ENCODE measurements at places on chromosomes 16 and 17. TPM values are rescaled to one million over a fixed set of nuclear protein-coding genes. Genes with fewer than 3 reads are reported as not detected.
A peak's percentile ranks its signal among the peaks of the same experiment; 100 is the strongest.

DNA sequence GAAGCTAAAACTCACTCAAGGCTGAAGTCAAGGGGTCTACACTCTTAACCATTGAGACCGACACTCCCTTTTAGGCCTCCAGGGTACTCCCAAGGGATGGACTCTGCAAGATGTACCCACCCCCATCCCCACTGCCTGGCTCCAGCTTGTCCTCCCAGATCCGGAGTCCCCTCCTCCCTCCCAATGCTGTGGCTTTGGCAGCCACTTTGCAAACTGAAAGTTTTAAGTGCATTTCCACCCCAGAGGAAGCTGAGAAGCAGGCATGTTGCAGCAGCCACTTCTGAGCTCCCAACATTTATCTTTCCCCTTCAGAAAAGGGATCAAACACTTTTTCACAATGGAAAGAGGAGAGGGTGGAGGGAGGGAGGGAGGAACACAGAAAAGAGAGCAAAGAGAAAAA, 115.2 kb downstream of the COPRS start:
- H3K27me3 ChIP-seq: no peaks in the 10 kb centered on the region
- no peak for DNase-seq
- no peaks in the 10 kb centered on the region for H3K4me1 ChIP-seq
- H3K36me3 ChIP-seq: no peaks in the 10 kb centered on the region

DNA sequence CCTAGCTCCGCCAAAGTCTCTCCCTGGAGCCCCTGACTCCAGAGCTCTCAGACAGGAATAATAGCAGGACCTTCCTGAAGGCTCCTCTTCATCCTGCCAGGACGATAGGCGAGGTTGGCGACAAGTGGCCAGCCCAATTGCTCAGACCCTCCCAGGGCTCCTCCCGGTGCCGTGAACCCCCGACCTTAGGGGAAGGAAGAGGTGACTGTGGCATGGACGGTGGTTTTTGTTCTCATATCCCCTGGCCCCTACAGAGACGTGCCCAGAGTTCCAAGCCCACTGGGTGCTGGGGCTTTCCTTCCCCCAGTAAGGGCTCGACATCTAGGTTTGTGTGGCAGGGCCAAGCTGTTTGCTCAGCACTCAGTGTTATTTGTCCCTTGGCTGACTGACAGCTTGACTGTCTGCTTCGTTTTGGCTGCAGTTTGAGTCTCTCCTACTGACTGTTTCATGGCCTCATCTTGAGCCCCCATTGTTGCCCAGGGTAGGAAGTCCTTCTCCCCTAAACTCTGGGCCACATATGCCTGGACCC, 4.6 kb upstream of the ADCY7 start:
- peaks cover 27% of the 10 kb centered on the region for H3K4me1 ChIP-seq
- no peak for DNase-seq
- no peaks in the 10 kb centered on the region for H3K36me3 ChIP-seq
- H3K4me3 ChIP-seq: no peak overlapping the region

DNA sequence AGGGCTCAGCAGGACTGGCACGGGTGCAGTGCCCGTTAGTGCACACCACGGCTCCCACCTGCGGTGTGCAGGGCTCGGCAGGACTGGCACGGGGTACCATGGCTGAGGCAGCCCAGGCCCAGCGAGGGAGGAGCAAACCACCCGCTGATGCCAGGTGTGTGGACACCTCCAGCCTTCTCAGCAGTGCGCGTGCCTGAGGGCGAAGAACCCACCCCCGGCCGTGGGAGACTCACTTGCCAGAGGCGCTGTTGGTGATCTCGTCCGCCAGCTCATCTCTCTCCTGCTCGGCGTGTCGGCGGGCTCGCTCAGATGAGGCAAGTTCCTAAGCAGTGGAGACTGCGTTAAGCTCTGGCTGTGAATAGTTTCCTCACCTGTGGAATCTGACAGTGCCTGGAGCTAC, 45.4 kb downstream of the NDEL1 start:
- peaks cover 44% of the 10 kb centered on the region for H3K36me3 ChIP-seq
- DNase-seq: peak; percentile 71
- peaks cover 6% of the 10 kb centered on the region for H3K4me1 ChIP-seq
- no peaks in the 10 kb centered on the region for H3K27me3 ChIP-seq
- H3K4me3 ChIP-seq: no peak overlapping the region

DNA sequence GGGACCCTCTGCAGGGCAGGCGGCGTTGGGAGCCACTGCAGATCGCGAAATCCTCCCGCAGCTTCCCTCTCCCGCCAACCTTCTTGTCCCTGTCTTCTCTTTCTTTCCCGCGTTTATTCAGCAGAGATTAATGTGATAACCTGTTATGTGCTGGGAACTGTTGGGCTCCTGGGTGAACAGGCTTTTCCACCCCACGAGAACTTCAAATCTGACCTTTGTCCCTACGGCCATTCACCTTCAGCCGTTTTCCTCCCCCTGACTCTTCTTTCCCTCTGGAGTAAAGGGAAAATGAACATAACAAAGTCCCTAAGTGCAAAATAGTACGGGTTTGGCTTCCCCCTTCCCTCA, 15.2 kb upstream of the KPNA2 start:
- H3K36me3 ChIP-seq: no peaks in the 10 kb centered on the region
- peak overlapping the region; percentile 27 for H3K4me3 ChIP-seq
- H3K27ac ChIP-seq: peak overlapping the region; percentile 87
- H3K27me3 ChIP-seq: no peaks in the 10 kb centered on the region

- H3K4me1 ChIP-seq: peaks cover 19% of the 10 kb centered on the region
- no peak overlapping the region for H3K4me3 ChIP-seq
- DNase-seq: no peak
- H3K27me3 ChIP-seq: no peaks in the 10 kb centered on the region
- H3K27ac ChIP-seq: no peak overlapping the region
Measured at GRCh38 chr16:57541754-57542435, 548 bp upstream of the ADGRG5 start.

GRCh38 chr16:84040823-84041820, 1.5 kb downstream of the SLC38A8 start:
- H3K4me1 ChIP-seq: peaks cover 9% of the 10 kb centered on the region
- no peak overlapping the region for H3K27ac ChIP-seq
- H3K4me3 ChIP-seq: no peak overlapping the region
- H3K27me3 ChIP-seq: no peaks in the 10 kb centered on the region

GRCh38 chr16:82011199-82011641, at the start of gene SDR42E1:
SDR42E1 (minus strand) TSS chr16:82011470; CDS start chr16:82000858, 10,612 bp downstream.
- DNase-seq: peak; percentile 88
- peak within 1 kb of the TSS; percentile 12 for H3K27ac ChIP-seq
- H3K27me3 ChIP-seq: no peaks in the 10 kb centered on the region
- peak within 1 kb of the TSS; percentile 70 for H3K4me3 ChIP-seq
- no peaks in the 10 kb centered on the region for H3K36me3 ChIP-seq

DNA sequence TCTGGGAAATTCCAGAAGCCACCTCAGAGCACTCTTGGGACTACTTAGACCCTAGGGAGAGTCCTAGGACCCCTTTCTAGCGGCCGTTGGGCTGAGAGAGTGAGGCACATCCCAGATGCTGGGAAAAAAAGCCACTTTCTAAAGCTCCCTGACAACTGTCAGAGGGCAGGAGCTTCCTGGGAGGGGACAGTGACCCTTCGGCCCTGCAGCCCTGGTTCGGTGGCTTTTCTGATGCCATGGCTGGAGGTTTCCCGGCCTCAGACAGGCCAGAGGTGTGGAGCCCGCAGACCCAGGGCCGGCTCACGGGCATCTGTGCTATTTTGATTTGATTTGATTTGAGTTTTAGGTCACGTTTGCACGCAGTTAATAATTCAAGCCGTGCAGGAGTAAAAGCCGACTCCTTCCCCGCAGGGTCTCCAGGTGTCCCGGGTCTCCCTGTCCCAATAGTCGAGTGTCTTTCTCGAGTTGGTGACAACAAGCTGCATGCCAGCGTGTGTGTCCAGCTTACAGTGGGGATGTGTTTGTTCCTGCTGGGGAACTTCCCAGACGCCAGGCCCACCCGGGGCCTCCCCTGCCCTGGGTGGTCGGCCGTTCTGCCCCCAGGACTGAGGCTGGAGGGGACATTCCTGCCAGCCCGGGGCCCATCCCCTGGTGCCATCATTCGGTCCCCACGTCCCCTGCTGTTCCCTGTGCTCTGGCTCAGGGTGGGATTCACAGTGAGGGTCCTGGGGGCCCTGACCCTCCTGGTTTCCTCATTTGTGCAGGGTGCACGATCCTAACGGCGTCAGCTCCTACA, 1.0 kb upstream of the CBFA2T3 start:
- H3K4me3 ChIP-seq: no peak overlapping the region
- no peaks in the 10 kb centered on the region for H3K36me3 ChIP-seq
- no peaks in the 10 kb centered on the region for H3K27me3 ChIP-seq
- H3K27ac ChIP-seq: no peak overlapping the region

DNA sequence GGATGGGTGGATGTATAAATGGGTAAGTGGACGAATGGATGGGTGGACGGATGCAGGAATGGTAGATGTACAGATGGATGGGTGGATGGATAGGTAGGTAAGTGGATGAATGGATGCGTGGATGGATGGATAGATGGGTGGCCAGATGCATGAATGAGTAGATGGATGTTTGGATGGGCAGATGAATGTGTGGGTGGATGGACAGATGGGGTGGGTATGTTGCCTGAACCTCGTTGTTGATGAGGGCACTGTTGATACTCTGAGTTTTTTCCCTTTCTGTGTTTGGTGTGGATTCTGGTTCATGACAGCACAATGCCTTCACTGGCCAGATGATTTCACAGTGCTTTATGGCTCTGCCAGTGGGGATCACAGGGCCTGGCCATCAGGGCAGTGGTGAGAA, 208.3 kb downstream of the NPIPB11 start:
- no peaks in the 10 kb centered on the region for H3K36me3 ChIP-seq
- no peak overlapping the region for H3K4me3 ChIP-seq
- H3K4me1 ChIP-seq: no peaks in the 10 kb centered on the region
- no peaks in the 10 kb centered on the region for H3K27me3 ChIP-seq

GRCh38 chr16:75258807-75259141, 7.3 kb upstream of the BCAR1 start:
- H3K36me3 ChIP-seq: no peaks in the 10 kb centered on the region
- peaks cover 80% of the 10 kb centered on the region for H3K4me1 ChIP-seq
- no peaks in the 10 kb centered on the region for H3K27me3 ChIP-seq
- peak; percentile 21 for DNase-seq
- H3K4me3 ChIP-seq: no peak overlapping the region

GRCh38 chr17:68697850-68698361, 96.7 kb upstream of the FAM20A start:
- no peaks in the 10 kb centered on the region for H3K27me3 ChIP-seq
- DNase-seq: peak; percentile 29
- H3K36me3 ChIP-seq: no peaks in the 10 kb centered on the region
- no peaks in the 10 kb centered on the region for H3K4me1 ChIP-seq
- no peak overlapping the region for H3K27ac ChIP-seq

DNA sequence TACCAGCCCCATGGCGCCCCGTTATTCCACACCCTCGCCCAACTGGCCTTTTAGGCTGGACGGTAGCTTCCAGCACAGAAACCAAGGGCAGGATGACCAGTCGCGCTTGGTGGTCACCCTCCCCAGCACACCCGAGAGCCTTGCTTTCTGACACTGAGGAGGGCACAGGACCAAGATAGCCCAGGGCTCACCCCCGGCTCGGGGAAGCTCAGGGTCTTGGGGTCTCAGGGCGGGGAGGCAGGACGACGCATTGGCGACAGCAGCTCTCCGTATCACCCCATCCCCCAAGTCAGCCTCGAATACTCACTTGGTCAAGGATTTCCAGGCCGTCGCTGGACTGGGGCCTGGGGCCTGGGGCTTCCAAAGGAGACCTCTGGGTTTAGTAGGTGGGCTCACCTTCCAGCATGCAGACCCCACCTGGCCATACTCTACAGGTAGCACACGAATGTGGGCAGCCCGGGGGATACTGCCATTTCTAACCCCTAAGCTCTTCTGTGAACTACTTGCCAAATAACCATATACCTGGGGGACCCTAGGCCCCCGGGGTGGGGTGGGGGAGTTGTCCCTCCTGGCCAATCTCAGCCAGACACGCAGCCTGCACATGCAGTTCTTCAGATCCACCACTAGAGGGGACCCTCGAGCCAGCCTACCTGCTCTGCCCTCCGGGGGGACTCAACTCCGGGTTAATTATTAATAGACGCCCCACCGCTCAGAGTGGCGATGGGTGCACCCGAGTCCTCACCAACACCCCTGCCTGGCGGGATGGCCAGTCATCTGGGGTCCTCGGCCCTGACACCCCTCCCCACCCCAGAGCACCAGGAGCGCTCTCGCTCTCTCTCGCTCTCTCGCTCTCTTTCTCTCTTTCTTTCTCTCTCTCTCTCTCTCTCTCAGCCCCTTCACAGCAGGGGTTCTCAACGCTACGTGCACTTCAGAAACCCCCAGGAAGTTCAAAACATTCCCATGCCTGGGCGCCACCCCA, 30.0 kb downstream of the TBC1D16 start:
- H3K36me3 ChIP-seq: peaks cover 25% of the 10 kb centered on the region
- H3K4me1 ChIP-seq: peaks cover 15% of the 10 kb centered on the region
- no peaks in the 10 kb centered on the region for H3K27me3 ChIP-seq

- no peaks in the 10 kb centered on the region for H3K36me3 ChIP-seq
- H3K4me1 ChIP-seq: peaks cover 4% of the 10 kb centered on the region
- no peak overlapping the region for H3K27ac ChIP-seq
- H3K4me3 ChIP-seq: no peak overlapping the region
Measured at GRCh38 chr17:39104046-39104445, 47.4 kb downstream of the PLXDC1 start.

DNA sequence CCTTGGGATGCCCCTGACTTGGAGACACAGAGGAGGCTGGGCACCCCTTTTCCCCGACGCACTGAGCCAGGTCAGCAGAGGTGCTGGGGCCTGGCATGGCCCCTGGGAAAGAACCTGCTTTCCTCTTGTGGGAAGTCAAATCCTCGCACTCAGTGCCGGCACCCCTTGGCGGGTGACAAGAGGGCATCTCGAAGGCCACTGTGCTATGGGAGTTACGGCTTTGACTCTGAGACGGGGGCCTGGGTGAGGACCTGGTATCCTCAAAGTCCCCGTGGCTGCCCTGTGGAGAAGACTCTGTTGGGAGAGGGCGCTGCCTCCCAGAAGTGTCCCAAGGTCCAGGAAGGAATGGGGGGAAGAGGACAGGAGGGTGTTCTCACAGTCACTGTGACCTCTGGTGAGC, 117.0 kb downstream of the METRNL start:
- no peak overlapping the region for H3K27ac ChIP-seq
- H3K4me3 ChIP-seq: no peak overlapping the region
- peaks cover 42% of the 10 kb centered on the region for H3K4me1 ChIP-seq
- no peaks in the 10 kb centered on the region for H3K36me3 ChIP-seq
- H3K27me3 ChIP-seq: no peaks in the 10 kb centered on the region

- no peak for DNase-seq
Measured at GRCh38 chr16:84107921-84108320, 8.8 kb downstream of the MBTPS1 start.

DNA sequence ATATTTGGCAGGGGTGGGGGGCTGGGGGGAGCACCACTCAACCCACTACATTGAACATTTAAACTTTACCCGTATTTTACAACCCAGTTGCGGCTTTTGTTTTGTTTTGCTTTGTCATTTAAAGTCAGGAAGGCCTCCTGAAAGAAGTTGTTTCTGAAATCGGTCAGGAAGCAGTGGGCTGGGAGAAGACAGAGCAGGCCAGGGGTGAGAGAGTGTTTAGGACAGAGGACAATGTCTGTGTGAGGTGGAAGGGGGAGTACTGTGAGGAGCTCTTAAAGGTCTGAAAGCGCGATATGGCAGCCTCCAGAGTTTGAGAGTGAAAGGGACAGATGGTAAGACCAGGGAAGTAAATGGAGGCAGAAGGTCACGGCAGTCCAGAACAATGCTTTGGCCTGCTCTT, 6.1 kb upstream of the WFIKKN2 start:
- H3K36me3 ChIP-seq: no peaks in the 10 kb centered on the region
- no peaks in the 10 kb centered on the region for H3K27me3 ChIP-seq
- no peak for DNase-seq
- no peak overlapping the region for H3K4me3 ChIP-seq
- peaks cover 12% of the 10 kb centered on the region for H3K4me1 ChIP-seq

Gene SLC2A4
- 5.2 TPM for total RNA-seq

Gene RECQL5
- 97.4 TPM for total RNA-seq

Gene MILR1
- total RNA-seq: 11.5 TPM

Gene WSCD1
- total RNA-seq: 3.7 TPM

Gene ZP2
- not detected for total RNA-seq

Gene KRTAP2-2
- total RNA-seq: not detected

Gene ATMIN
- 8.9 TPM for total RNA-seq

Gene PRSS53
- total RNA-seq: 2.1 TPM

Gene RNF222
- total RNA-seq: not detected

Gene ZDHHC7
- 79.9 TPM for total RNA-seq

Gene GJD3
- total RNA-seq: 3.0 TPM

Data from upper lobe of left lung (tissue), 6 donors.